ENCODE measurements at places on chromosomes 16 and 17.

GRCh38 chr16:72657791-72658190, 390.1 kb downstream of the ZFHX3 start:
- H3K36me3 ChIP-seq, result no peaks in the 10 kb centered on the region
- peaks cover 37% of the 10 kb centered on the region for H3K4me1 ChIP-seq
- no peaks in the 10 kb centered on the region for H3K27me3 ChIP-seq
- no peak overlapping the region for H3K4me3 ChIP-seq
- no peak overlapping the region for H3K27ac ChIP-seq

DNA sequence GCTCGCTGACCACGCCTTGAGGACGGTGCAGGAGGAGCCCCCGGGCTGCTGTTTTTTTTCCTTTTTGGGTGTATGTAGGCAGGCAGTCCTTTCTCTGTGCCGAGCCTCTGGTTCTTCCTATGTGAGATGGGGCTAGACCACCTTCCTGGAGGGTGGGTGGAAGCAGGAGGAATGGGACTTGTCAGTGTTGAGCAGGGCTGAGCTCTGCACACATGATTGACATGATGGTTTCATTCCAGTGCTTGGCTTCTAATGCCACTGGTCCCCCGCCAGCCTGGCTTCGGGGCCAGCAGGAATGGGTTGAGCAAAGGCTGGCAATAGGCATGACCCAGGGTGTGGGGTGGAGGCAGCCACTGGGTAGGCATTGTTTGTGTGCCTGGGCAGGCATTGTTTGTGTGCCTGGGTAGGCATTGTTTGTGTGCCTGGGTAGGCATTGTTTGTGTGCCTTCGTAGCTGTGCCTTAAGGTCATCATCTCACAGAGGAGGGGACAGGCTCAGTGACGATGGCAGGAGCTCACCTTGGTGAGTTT, 14.2 kb upstream of the ADCY7 start:
- no peak for DNase-seq
- H3K27me3 ChIP-seq, result peaks cover 20% of the 10 kb centered on the region
- H3K36me3 ChIP-seq, result no peaks in the 10 kb centered on the region
- H3K4me1 ChIP-seq, result peaks cover 4% of the 10 kb centered on the region
- no peak overlapping the region for H3K27ac ChIP-seq
- no peak overlapping the region for H3K4me3 ChIP-seq

- DNase-seq, result no peak
- peaks cover 64% of the 10 kb centered on the region for H3K36me3 ChIP-seq
- no peaks in the 10 kb centered on the region for H3K27me3 ChIP-seq
- peak overlapping the region; percentile 51 for H3K4me3 ChIP-seq
Observed at GRCh38 chr17:8898636-8899035, 31.2 kb upstream of the PIK3R6 start.

GRCh38 chr17:35543856-35544255, 6.4 kb upstream of the SLFN12L start:
- peaks cover 3% of the 10 kb centered on the region for H3K36me3 ChIP-seq
- peaks cover 5% of the 10 kb centered on the region for H3K27me3 ChIP-seq
- H3K27ac ChIP-seq, result no peak overlapping the region
- peaks cover 48% of the 10 kb centered on the region for H3K4me1 ChIP-seq

- no peak overlapping the region for H3K4me3 ChIP-seq
- no peak overlapping the region for H3K27ac ChIP-seq
- H3K4me1 ChIP-seq, result peaks cover 38% of the 10 kb centered on the region
Observed at GRCh38 chr17:48192321-48192731, 84.8 kb downstream of the SNX11 start.

DNA sequence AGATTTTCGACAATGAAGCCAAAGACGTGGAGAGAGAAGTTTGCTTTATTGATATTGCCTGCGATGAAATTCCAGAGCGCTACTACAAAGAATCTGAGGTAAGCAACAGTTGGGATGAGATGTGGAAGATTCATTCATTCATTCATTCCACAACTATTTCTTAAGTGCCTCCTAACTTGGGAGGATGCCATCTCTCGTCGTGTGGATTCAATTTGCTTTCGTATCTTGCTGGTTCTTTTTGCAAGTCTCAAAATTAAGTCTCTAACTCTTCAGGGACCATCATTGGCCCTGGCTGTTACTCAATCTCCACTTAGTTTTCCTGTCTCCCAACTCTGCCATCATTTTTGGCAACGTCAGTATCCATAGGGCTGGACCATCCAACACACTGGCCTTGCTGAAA, 85.6 kb upstream of the NOL11 start:
- H3K27ac ChIP-seq, result no peak overlapping the region
- peaks cover 4% of the 10 kb centered on the region for H3K36me3 ChIP-seq
- H3K4me3 ChIP-seq, result no peak overlapping the region
- H3K4me1 ChIP-seq, result no peaks in the 10 kb centered on the region

DNA sequence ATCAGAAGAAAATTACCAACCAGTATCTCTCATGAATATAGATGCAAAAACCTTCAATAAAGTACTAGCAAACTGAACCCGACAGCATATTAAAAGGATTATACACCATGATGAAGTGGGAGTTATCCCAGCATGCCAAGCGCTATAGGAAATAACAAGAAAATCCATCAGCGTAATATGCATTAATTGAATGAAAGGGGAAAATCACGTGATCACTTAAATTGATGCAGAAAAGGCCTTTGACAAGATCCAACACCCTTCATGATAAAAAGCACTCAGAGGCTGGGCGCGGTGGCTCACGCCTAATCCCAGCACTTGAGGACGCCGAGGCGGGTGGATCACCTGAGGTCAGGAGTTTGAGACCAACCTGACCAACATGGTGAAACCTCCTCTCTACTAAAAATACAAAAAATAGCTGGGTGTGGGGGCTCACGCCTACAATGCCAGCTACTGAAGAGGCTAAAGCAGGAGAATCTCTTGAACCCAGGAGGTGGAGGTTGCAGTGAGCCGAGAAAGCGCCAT, 4.8 kb downstream of the CTRB2 start:
- no peak for DNase-seq
- no peak overlapping the region for H3K4me3 ChIP-seq
- peaks cover 23% of the 10 kb centered on the region for H3K27me3 ChIP-seq

- H3K27me3 ChIP-seq, result no peaks in the 10 kb centered on the region
- H3K36me3 ChIP-seq, result peaks cover 9% of the 10 kb centered on the region
- H3K27ac ChIP-seq, result no peak overlapping the region
- no peak for DNase-seq
- no peak overlapping the region for H3K4me3 ChIP-seq
Observed at GRCh38 chr16:17269439-17269838, 201.3 kb downstream of the XYLT1 start.

DNA sequence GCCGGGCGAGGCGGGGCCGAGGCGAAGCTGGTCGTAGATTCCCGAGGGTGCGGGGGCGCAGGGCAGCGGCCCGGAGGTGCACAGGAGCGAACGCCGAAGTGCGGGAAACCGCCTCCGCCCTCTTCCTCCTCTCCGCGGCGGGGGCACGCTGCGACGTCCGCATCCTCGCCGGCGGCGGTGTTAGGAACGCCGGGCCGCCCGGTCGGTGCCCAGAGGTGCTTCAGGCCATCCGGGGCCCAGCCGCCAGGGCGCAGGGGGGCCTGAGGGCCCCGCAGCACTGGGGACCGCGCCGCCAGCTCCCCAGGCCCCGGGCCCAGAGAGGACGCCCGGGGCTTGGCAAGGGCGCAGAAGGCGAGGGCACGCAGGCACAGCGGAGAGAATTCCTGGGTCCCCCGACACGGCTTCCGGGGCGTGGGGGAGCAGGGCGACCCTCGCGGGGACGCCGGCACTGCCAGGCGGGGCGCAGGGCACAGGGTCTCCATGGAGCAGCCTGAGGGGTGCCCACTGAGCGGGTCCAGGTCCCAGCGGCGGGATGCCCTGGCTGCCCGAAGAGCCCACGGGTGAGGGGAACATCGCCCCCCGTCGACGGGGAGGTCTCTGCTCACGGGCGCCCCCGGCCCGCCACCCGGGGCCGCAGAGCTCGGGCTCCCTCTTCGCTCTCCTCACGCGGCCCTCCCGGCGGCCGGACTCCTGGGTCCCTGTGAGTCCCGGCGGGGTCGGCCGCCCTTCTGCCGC, 576 bp downstream of the EPOP start:
- peaks cover 45% of the 10 kb centered on the region for H3K4me1 ChIP-seq
- peaks cover 14% of the 10 kb centered on the region for H3K36me3 ChIP-seq
- peak overlapping the region; percentile 63 for H3K4me3 ChIP-seq
- peak; percentile 28 for DNase-seq

DNA sequence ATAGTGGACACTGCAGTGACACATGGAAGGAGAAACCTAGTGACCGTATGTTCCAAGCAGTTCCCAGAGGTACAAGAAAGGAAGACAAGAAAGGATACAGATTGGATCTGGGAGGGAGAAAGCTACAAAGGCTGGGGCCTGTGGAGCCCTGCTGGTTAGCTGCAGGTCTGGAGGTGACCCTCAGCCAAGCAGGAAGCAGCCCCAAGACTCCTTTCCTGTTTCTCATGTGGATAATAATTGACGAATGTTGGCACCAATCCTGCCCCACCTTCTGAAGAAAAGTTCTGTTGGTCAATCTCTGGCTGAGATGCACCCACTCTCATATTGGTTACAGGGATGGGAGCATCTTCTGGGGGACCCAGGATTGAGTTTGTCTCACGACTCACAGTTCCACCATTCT, 99.8 kb downstream of the SHISA6 start:
- H3K4me1 ChIP-seq, result no peaks in the 10 kb centered on the region
- H3K27ac ChIP-seq, result no peak overlapping the region
- no peaks in the 10 kb centered on the region for H3K36me3 ChIP-seq
- DNase-seq, result no peak
- no peaks in the 10 kb centered on the region for H3K27me3 ChIP-seq

DNA sequence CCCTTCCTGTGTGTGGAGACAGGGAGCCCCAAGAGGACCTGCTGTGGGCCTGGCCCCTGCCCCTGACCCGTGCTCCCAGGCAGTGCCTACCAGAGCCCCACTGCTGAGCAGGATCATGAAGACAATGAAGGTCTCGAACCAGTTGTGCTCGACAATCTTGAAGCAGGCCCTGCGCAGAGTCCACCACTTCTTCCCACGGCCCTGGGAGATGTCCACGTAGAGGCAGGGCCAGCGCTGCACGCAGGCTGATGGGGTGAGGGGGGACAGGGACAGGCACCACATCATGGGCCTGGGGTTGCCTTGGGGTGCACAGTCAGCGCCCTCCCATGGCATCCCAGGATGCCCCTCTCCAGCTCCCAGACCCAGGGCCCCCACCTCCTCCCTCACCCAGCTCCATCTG, 16.4 kb upstream of the CD79B start:
- H3K27me3 ChIP-seq, result peaks cover 6% of the 10 kb centered on the region
- H3K4me3 ChIP-seq, result no peak overlapping the region
- no peaks in the 10 kb centered on the region for H3K36me3 ChIP-seq
- DNase-seq, result no peak

GRCh38 chr16:56841233-56841632, 23.8 kb upstream of the SLC12A3 start:
- no peak overlapping the region for H3K4me3 ChIP-seq
- no peaks in the 10 kb centered on the region for H3K27me3 ChIP-seq
- no peak for DNase-seq

GRCh38 chr16:23081675-23082119, 67.6 kb downstream of the USP31 start:
- no peak overlapping the region for H3K4me3 ChIP-seq
- H3K36me3 ChIP-seq, result peaks cover 33% of the 10 kb centered on the region
- H3K27ac ChIP-seq, result peak overlapping the region; percentile 37
- peaks cover 16% of the 10 kb centered on the region for H3K4me1 ChIP-seq
